Activated CD8-positive, alpha-beta T cell treated with anti-CD3 and anti-CD28 coated beads for 36 hours (primary cell): ENCODE measurements at places on chromosomes 7 and 10. TPM values are rescaled to one million over a fixed set of nuclear protein-coding genes. Genes with fewer than 3 reads are reported as not detected.

BAG3 gene
- 14.3 TPM for total RNA-seq

CTTNBP2 gene
- not detected for total RNA-seq

CRHR2 gene
- not detected for total RNA-seq

CRTAC1 gene
- total RNA-seq, result not detected

CPED1 gene
- not detected for total RNA-seq

FXYD4 gene
- total RNA-seq, result not detected

SFRP5 gene
- 0.60 TPM for total RNA-seq

UNCX gene
- total RNA-seq, result not detected

ZNF655 gene
- 65.2 TPM for total RNA-seq

GRCh38 chr10:123517426-123517825 is 148.7 kb upstream of the GPR26 start:
- H3K27me3 ChIP-seq, result no peaks in the 10 kb centered on the region
- no peaks in the 10 kb centered on the region for H3K4me1 ChIP-seq
- H3K27ac ChIP-seq, result no peak overlapping the region
- no peaks in the 10 kb centered on the region for H3K36me3 ChIP-seq

GRCh38 chr10:14779001-14779651 is 4.4 kb upstream of the FAM107B start:
- no peak for DNase-seq
- H3K4me1 ChIP-seq, result peaks cover 8% of the 10 kb centered on the region
- H3K36me3 ChIP-seq, result no peaks in the 10 kb centered on the region
- no peak overlapping the region for H3K4me3 ChIP-seq
- H3K27ac ChIP-seq, result no peak overlapping the region

GRCh38 chr10:86197166-86197790 is 169.3 kb downstream of the GRID1 start:
- no peaks in the 10 kb centered on the region for H3K27me3 ChIP-seq
- H3K4me1 ChIP-seq, result no peaks in the 10 kb centered on the region
- no peak overlapping the region for H3K4me3 ChIP-seq
- no peaks in the 10 kb centered on the region for H3K36me3 ChIP-seq
- no peak overlapping the region for H3K27ac ChIP-seq

GRCh38 chr7:159211540-159212182 is 67.0 kb upstream of the VIPR2 start:
- peaks cover 2% of the 10 kb centered on the region for H3K4me1 ChIP-seq
- no peaks in the 10 kb centered on the region for H3K27me3 ChIP-seq
- no peak for DNase-seq
- H3K4me3 ChIP-seq, result no peak overlapping the region
- no peaks in the 10 kb centered on the region for H3K36me3 ChIP-seq

DNA sequence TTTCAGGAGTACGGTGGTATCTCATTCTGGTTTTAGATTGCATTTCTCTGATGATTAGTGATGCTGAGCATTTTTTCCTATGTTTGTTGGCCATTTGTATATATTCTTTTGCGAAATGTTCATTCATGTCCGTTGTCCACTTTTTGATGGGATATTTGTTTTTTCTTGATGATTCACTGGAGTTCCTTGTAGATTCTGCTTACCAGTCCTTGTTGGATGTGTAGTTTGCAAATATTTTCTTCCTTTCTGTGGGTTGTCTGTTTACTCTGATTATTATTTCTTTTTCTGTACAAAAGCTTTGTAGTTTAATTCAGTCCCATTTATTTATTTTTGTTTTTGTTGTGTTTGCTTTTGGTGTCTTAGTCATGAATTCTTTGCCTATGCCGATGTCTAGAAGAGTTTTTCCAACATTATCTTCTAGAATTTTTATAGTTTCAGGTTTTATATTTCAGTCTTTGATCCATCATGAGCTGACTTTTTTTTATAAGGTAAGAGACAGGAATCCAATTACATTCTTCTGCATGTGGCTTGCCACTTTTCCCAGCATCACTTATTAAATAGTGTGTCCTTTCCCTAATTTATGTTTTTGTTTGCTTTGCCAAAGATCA is 320.5 kb downstream of the MAGI2 start:
- no peaks in the 10 kb centered on the region for H3K36me3 ChIP-seq
- no peak overlapping the region for H3K4me3 ChIP-seq
- H3K4me1 ChIP-seq, result no peaks in the 10 kb centered on the region
- DNase-seq, result no peak
- H3K27ac ChIP-seq, result no peak overlapping the region

- H3K4me3 ChIP-seq, result no peak overlapping the region
- H3K27me3 ChIP-seq, result no peaks in the 10 kb centered on the region
- peak overlapping the region; percentile 66 for H3K27ac ChIP-seq
- peaks cover 15% of the 10 kb centered on the region for H3K4me1 ChIP-seq
- H3K36me3 ChIP-seq, result no peaks in the 10 kb centered on the region
These were observed 154.6 kb upstream of the GDF10 start for GRCh38 chr10:47145290-47145934.

DNA sequence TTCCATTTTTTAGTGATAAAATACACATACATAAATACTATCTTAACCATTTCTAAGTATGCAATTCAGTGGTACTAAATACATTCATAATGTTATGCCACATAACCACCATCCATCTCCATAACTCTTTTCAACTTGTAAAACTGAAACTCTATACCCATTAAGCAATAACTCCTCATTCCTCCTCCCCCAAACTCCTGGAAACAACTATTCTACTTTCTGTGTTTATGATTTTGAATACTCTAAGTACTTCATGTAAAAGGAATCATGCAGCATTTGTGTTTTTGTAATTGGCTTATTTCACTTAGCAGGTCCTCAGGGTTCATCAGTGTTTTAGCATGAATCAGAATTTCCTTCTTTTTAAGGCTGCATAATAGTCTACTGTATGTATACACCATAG is 131.8 kb downstream of the TES start:
- DNase-seq, result no peak
- H3K27me3 ChIP-seq, result peaks cover 5% of the 10 kb centered on the region
- H3K36me3 ChIP-seq, result no peaks in the 10 kb centered on the region

DNA sequence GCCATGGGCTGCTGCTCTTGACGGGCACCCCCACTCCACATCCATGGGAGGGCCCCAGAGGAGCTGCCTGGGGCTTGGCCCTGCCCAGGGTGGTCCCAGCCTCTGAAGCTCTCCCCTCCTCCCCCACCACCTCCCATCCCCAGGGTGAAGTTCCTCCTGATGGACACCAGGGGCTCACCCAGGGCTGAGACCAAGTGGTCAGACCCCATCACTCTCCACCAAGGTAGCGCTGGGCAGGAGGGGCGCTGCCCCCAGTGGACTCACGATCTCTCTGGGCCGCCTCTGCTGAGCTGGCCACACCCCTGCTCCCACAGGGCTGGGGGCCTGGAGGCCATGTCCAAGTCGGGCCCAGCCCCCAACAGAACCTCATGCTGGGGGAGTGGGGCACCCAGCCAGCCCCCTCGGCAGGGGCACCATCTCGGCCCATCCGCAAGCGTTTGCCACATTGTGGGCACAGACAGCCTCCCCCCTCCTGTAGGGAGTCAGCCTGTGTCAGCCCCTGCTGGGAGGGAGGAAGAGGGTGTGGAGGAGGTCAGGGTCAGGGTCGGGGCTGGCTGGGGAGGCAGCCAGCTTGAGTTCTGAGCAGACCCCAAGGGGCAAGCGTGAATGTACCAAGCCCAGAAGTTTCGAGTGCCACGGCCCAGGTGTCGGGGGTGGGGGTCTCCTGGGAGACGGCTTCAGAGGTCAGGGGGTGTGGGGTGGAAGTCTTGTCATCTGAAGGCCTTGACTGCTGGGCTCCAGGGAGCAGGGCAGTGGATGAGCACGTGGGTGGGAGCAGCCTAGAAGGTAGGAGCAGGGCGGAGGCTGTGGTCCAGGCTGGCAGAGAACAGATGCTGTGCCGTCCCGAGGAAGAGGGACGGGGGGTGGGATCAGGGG is 2.8 kb downstream of the UPK3B start:
- no peaks in the 10 kb centered on the region for H3K27me3 ChIP-seq
- DNase-seq, result no peak
- H3K27ac ChIP-seq, result no peak overlapping the region
- H3K4me1 ChIP-seq, result no peaks in the 10 kb centered on the region
- no peak overlapping the region for H3K4me3 ChIP-seq

DNA sequence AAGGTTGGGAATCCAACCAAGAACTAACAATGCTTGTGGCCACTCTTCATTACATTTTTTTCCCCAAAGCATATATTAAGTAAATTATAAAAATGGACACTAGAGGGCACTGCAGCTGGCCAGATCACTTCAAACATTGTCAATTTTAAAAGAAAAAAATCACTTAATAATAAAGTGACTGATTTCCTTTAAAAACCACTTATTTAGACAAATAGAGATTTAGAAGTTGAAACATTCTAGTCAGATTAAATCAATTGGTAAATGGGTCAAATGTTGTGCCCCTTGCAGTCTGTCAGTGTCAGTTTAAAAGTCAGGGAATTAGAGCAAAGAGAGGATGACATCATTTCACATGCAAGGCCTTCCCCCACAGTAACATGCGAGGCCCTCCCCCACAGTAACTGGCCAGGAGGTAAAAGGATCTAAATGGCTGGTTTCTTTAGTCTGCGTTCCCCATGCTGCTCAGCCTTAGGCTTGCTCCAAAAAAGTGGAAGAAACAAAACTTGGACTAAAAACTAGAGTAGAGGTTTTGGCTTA is 177.9 kb downstream of the SKAP2 start:
- H3K4me3 ChIP-seq, result no peak overlapping the region
- no peak overlapping the region for H3K27ac ChIP-seq
- H3K27me3 ChIP-seq, result peaks cover 12% of the 10 kb centered on the region
- peak; percentile 4 for DNase-seq
- no peaks in the 10 kb centered on the region for H3K4me1 ChIP-seq

GRCh38 chr7:117019786-117020590 is 66.7 kb downstream of the ST7 start:
- H3K27me3 ChIP-seq, result no peaks in the 10 kb centered on the region
- H3K4me3 ChIP-seq, result no peak overlapping the region
- H3K27ac ChIP-seq, result no peak overlapping the region
- DNase-seq, result no peak

DNA sequence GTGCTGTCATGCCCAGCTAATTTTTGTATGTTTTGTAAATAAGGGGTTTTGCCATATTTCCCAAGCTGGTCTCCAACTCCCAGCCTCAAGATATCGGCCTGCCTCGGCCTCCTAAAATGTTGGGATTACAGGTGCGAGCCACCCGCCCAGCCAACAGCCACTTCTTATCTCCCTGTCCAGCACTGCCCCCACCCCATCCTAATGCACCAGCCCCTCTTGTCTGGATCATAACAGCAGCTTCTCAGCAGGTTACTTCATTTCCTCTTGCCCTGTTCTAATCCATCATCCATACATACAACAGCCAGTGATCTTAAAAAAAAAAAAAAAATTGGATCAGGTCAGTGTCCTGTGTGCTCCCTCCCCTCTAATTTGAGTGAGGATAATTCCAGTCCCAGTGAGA is 12.8 kb upstream of the FRAT2 start:
- no peak overlapping the region for H3K4me3 ChIP-seq
- no peaks in the 10 kb centered on the region for H3K27me3 ChIP-seq
- no peaks in the 10 kb centered on the region for H3K36me3 ChIP-seq
- DNase-seq, result no peak
- H3K27ac ChIP-seq, result no peak overlapping the region

DNA sequence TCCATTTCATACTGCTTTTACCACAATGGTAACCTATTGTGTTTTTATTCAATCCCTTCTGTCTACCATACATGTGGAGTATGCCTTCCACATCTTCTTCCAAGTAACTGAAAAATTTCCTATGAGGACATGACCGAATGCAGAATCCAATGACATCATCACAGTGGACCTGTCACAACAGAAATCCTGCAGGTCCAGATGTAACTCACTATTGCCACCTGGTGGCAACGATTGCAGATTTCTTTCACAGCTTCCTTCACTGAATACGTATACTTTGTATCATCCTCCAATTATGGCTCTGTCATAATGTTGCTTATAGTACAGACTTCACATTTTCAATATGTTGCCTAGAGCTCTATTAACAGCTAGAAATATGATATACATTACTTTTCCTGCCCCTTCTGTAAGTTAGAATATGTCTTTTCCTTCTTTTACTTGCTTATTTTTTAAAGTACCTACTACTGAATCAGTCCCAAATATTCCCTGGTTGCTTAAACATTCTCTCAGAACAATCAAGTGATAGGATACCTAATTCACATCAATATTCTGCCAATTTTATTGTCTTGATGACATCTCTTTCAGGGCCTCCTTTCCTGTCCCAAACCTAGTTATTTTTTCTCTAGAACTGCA is 45.4 kb downstream of the SLC13A1 start:
- H3K27ac ChIP-seq, result no peak overlapping the region
- H3K27me3 ChIP-seq, result no peaks in the 10 kb centered on the region
- H3K36me3 ChIP-seq, result no peaks in the 10 kb centered on the region
- no peaks in the 10 kb centered on the region for H3K4me1 ChIP-seq

- DNase-seq, result no peak
- H3K36me3 ChIP-seq, result no peaks in the 10 kb centered on the region
- H3K4me3 ChIP-seq, result no peak overlapping the region
- peaks cover 12% of the 10 kb centered on the region for H3K27me3 ChIP-seq
These were observed 73.3 kb upstream of the FHIP2A start for GRCh38 chr10:114748241-114748640.

- peaks cover 37% of the 10 kb centered on the region for H3K4me1 ChIP-seq
- no peaks in the 10 kb centered on the region for H3K27me3 ChIP-seq
- peak overlapping the region; percentile 94 for H3K4me3 ChIP-seq
- H3K36me3 ChIP-seq, result peaks cover 8% of the 10 kb centered on the region
These were observed 57.1 kb downstream of the ZNF467 start for GRCh38 chr7:149716007-149716931.

DNA sequence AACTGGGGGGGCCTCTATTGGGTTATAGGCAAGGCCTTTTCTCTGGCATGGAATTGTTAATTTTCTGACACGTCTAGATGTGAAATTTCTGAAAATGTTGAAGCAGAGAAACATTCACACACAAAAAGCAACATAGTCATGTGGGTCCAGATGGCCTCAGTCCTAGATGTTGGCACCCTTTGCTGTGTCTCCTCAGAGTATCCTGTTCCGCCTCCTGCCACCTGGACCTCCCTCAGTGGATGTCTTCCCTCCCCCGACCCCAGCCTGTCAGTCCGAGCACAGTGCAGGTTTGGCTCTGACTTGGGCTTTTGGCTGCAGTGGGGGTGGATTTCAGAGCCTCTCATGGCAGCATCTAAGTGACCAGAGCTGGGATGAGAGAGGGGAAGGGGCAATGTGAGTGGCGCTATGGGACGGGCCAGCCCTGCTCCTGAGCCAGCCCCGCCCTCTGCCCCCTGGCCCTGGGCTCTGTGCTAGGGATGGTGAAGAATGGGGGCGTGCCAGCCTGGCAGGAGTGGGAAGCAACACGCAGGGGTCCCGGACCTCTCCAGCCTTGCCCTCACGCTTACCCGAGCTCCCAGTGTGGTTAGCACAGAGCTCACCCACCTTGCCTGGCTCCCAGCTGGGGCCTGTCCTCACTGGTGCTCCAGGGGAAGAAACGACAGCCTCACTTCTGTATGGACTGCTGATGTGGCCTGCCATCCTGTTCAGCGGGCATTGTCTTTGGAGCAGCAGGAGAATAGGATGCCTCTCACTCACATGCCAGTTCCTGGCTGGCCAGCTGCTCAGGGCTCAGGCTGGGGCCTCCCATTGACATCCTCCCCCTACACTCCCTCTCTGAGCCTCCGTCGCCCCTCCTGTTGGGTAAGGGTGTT is 6.2 kb downstream of the ATP6V0E2 start:
- peaks cover 25% of the 10 kb centered on the region for H3K36me3 ChIP-seq
- H3K4me1 ChIP-seq, result peaks cover 27% of the 10 kb centered on the region
- no peak for DNase-seq
- no peaks in the 10 kb centered on the region for H3K27me3 ChIP-seq
